ENCODE measurements at places on chromosomes 7 and 10. TPM values are rescaled to one million over a fixed set of nuclear protein-coding genes. Genes with fewer than 3 reads are reported as not detected.
A peak's percentile ranks its signal among the peaks of the same experiment; 100 is the strongest.

DNA sequence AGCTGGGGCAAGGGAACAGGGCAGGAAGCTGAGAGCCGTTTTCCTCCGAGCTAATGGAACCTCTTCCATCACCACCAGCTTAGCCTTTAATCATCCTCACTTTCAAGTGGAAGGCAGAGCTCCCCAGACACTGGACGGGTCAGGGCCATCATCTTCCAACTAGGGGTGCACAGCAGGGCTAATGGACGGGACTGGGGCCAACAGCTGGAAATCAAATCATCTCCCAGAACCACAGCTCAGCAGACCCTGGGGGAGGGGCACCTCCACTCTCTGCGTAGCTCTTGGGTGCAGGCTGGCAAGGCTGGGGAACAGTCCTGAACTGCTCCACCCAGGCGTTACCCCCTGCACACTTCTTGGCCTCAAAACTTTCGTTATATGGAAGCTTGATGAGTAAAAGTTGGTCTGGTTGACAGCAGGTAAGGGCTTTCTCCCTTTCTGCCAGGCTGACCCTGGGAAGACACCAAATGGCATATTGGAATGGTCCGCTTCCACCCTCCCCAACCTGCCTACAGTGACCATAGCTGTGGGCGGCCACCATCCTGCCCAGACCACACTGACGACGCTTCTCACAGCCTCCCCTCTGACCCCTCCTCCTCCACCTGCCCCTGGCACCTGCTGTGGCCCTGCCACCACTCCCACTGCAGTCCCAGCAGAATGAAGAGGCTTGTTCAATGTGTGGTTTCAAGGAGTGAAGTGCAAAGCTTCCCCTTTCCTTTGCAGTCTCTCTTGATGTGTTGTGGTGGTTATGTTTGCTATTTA is 51.7 kb upstream of the RET start:
- DNase-seq = no peak

Gene ADGRA1
- not detected for total RNA-seq

DNA sequence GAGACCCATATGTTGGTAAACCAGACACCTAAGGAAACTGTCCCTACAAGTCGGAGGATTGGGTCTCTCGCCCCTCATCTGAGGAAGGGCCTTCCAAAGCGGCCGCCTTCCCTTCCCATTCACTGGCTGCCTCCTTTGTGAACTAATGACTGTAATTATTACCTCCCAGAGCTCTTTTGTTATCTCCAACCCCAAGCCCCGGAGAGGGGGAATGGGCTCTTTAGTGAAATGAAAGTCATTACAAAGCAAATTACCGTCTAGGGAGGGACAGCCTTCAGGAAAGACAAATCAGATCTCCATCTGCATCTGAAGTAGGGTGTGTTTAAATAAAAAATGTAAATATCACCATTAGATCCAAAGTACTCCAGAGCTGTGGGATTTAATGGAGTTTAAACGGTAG is 2.6 kb upstream of the GAD2 start:
- peak; percentile 86 for DNase-seq

- DNase-seq = no peak
These were observed 142.8 kb downstream of the PTEN start for GRCh38 chr10:88006261-88006660.

DNA sequence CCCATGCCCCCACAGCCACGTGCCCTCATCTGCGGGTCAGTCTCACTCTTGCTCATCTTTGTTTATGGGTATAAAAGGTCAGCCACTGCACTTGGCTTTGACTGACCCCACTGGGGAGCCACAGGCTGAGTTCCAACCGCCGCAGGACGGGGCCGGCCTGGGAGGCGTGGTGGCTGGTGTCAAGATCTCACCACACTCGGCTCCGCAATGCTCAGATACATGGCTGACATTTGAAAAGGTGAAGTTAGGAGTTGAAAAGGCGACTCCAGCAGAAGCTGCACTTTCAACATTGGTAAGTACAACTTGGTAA is 14.9 kb downstream of the TUBGCP2 start:
- DNase-seq = no peak

Gene ZNF777
- 11.7 TPM for total RNA-seq

DNA sequence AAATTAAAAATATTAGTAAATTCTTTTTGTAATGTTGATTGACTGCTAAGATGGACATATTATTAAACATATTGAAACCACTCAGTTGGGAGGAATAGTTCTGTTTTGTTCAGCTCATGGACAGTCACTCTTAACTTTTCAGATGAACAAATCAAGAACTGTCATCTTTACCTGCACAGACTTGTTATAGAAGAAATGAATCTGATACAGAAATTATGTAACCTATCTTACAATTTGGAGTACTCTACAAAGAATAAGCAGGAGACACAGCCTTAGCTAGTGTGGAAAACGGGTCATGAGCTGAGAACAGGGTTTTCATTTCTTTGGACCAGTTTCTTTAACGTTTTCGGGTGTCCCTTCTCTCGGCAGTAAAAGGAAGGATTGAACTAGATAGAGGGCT is 1.2 kb upstream of the ANLN start:
- DNase-seq = no peak

Gene CPA2
- 0.65 TPM for total RNA-seq

Gene MRC1
- total RNA-seq = not detected

DNA sequence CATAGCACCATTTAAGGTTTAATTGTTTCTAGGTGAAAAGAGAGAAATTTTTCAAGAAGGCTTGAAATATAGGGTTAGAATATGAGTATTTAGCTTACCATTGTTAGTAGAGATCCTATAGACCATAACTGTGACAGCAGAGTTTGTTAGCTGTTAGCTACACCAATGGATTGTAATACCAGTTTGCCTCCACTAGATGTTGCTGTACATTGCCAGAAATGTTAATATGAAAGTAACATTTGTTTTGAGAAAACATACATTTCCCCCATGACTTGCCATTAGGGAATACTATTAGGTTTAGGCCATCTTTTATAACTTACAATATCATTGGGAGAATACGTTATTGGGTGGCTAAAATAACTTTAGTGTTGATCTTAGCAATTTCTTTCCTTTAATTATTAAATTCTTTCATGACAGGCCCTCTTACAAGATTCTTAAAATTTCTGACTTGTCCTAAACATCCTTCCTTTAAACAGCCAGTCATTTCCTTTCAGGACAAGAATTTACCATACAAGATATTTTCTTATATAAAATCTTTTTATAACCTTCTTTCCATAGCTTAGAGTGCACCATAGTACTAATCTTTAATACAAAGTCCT is 39.5 kb downstream of the ZNF117 start:
- peak; percentile 49 for DNase-seq

GRCh38 chr7:11343136-11343535 is 369.5 kb downstream of the PHF14 start:
- no peak for DNase-seq

Gene STEAP1B
- 3.0 TPM for total RNA-seq

- DNase-seq = no peak
These were observed 23.3 kb upstream of the MNX1 start for GRCh38 chr7:157033483-157034473.

Gene TMEM229A
- 0.06 TPM for total RNA-seq

GRCh38 chr7:52283335-52283734 is 752.1 kb upstream of the POM121L12 start:
- DNase-seq = no peak

Gene PPRC1
- 15.4 TPM for total RNA-seq

DNA sequence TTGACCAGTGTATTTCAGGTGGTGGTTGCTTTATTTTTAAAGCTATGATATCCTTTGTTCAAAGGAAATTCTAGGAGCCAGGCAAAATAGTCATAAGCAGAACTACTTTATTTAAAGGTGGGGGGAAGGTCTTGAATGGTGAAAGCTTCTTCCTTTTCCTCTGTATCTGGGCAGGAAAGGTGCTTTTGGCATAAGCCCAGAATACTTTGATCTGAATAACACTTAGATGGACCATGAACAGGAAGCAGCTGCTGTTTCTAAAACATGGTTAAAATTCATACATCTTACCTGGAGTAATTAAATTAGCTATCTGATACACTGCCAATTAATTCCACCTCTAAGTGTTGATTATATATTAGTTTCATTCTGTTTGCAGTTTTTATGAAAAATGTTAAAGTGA is 13.3 kb downstream of the ZNF804B start:
- DNase-seq = no peak

DNA sequence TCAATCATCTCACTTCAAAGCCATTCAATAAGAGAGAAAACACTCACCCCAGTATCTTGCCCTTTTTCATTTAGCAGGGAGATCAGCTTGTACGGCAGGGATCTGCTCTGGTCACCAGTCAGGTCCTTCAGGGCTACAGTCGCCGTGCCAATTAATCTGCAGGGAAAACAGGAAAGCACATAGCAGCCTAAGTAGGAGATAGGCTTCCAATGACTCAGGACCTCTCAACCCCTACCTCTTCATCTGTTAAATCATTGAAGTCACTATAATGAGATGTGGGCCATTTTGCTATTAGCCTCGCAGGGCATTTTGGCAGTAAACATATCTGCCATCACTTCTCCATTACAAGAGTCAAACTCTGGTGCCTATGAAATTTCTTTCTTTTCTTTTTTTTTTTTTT is 50.8 kb downstream of the MYOF start:
- no peak for DNase-seq

Gene LRRD1
- not detected for total RNA-seq

- peak; percentile 78 for DNase-seq
These were observed 183.5 kb downstream of the POM121L12 start for GRCh38 chr7:53218730-53219504.

- no peak for DNase-seq
These were observed 130.7 kb upstream of the ZMIZ1 start for GRCh38 chr10:78937800-78938694.

DNA sequence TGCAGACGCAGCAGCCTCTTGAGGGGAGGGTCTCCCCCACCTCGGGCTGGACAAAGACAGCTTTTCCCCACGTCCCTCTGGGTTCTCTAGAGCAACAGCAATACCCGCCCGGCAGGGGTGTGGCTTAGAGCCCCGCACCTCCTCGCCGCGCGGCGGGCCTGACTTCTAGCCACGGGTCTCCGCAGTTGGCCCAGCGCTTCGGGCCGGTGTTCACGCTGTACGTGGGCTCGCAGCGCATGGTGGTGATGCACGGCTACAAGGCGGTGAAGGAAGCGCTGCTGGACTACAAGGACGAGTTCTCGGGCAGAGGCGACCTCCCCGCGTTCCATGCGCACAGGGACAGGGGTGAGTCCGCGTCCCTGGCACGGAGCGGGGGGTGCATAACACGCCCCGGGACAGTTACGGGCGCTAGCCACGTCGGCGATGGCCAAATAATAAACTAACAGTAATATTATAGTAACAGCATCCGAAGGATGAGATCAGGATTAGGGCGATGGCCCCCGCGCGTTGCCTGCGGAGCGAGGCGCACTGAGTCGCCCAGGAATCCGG is 1.2 kb downstream of the CYP2E1 start:
- DNase-seq = no peak

GRCh38 chr10:112271982-112272381 is 11.2 kb upstream of the TECTB start:
- DNase-seq = no peak

DNA sequence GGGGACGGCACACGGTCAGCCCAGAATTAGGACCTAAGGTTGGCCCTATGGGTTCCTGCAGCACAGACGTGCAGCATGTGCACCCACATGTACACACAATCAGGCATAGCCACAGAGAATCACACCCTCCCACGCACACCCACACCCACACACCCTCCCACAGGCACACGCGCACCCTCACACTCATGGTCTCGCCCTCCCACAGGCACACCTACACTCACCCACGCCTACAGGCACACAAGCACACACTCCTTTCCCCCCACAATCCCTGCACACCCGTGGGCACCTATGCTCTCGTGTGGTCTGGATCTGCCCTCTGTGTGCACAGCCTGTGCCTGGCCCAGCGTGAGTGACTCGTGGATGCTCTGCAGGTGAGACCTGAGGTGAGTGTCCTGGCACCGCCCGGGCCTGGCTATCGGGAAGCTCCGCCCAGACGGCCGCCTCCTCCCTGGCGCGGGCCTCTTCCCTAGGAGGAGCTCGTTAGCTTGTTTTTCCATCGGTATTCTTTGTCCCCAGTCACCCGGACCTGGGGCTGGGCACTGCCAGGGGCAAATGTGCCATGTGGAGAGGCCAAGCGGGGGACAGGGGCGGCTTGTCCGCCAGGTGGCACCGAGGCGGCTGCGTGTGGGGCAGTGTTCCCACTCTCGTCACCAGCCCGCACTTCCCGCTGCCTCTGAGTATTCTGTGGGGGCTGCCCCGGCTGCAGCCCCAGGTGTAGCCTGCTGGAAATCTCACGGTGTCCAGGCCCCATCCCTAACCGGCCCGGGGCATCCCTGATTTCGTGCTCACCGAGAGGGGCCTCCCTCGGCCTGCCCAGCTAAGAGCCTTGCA is 110.2 kb upstream of the FAM20C start:
- peak; percentile 29 for DNase-seq

Measured in neural progenitor cell (in vitro differentiated cells).